Liver (tissue), 10 donors: ENCODE measurements at places on chromosomes 6 and 20. TPM values are rescaled to one million over a fixed set of nuclear protein-coding genes. Genes with fewer than 3 reads are reported as not detected.
A peak's percentile ranks its signal among the peaks of the same experiment; 100 is the strongest.

GRCh38 chr20:10922506-10922905, 248.7 kb upstream of the JAG1 start:
- no peak for DNase-seq

DNA sequence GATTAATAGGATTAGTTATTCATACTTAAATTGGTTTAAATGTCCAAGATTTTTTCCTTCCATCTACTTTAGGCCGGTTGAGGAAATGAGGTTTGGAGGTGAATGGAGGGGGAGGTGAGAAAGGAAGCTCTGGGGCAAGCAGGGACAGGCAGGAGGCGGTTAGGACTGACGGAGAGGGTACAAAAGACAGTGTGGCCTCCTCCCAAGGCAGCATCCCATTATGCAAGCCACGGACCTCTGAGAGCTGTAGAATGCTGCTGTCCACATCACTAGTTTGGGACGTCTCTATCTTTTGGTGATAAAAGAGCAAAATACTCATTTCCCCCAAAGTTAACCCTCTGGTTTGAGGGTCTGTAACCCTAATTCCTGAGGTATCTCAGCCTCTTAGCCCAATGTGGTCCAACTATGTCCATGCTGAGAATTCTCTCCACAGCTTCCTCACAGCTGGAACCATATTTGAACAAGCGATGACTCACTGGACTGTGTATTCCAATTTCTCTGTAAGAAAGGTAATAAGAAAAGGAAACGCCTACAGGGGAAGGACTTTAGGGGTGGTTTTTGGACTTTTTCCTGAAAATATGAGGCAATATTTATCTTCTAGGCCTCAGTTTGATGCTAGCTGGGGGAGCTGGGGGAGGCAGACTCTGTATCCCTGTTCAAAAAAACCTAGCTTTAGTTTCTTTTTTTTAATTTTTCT, 172.2 kb downstream of the TFAP2B start:
- no peak for DNase-seq

The GHRH gene
- not detected for total RNA-seq

- no peak for DNase-seq
Measured at GRCh38 chr6:14848019-14848418, 397.9 kb upstream of the JARID2 start.

DNA sequence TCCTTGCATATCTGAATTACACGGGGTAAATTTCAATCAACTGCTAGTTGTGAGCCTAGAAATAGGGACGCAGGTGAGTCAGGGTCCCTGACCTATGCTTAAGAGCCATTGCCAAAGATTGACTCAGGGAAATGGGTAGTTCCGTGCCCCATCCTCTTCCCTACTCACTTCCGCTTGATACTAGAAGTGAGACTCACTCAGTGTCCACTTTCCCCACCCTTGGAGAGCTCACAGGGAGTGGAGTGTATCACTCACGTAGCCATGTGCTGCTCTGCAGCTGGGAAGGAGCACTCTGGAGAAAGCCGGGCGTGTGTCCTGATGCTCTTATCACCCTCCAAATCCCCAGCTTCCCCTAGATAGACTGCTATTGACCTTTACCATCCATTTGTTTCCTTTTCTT, 543 bp upstream of the MUC22 start:
- DNase-seq, result no peak

- DNase-seq, result peak; percentile 54
Measured at GRCh38 chr6:138107752-138108592, 753 bp upstream of the PERP start.

- no peak for DNase-seq
Measured at GRCh38 chr20:51668515-51668914, 99.7 kb downstream of the ATP9A start.

DNA sequence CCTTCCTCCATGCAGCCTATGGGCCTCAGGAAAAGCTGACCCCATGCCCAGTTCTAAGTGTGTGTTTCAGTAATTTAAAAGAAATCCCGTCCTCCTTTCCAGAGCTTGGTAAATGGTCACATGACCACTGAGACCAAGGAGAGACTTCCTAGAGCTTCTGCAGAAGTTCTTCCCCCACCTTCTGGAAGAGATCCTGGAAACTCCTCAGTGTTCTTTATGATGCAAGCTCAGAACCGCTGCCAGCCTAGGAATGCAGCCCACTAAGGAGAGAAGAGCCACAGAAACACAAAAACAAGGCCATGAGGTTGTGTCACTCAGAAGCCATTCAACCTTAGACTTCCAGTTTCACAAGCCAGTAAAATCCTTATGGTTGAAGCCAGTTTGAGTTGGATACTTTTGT, 348.4 kb downstream of the TPBG start:
- no peak for DNase-seq

The HEBP2 gene
- total RNA-seq, result 5.6 TPM

DNA sequence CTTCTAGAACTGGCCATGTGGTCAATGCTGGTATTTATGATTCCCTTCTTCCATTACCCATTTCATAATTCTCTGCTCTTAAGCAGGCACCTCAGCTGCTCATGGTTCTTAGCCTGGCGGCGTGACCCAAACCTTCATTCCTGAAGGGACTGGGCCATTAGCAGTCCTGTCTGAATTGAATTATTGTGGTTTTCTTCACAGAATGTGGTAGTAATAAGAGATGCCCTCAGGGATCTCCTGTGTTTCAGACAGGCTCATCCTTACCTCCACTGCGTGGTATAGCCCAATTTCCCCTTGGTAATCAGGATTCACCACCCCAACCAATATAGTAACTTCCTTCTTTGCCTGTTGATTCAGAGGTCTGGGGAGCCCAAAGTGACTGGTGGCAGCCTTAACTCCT, 37.6 kb downstream of the PKIB start:
- DNase-seq, result no peak

- DNase-seq, result no peak
Measured at GRCh38 chr20:57526087-57526884, 1.3 kb upstream of the CTCFL start.

DNA sequence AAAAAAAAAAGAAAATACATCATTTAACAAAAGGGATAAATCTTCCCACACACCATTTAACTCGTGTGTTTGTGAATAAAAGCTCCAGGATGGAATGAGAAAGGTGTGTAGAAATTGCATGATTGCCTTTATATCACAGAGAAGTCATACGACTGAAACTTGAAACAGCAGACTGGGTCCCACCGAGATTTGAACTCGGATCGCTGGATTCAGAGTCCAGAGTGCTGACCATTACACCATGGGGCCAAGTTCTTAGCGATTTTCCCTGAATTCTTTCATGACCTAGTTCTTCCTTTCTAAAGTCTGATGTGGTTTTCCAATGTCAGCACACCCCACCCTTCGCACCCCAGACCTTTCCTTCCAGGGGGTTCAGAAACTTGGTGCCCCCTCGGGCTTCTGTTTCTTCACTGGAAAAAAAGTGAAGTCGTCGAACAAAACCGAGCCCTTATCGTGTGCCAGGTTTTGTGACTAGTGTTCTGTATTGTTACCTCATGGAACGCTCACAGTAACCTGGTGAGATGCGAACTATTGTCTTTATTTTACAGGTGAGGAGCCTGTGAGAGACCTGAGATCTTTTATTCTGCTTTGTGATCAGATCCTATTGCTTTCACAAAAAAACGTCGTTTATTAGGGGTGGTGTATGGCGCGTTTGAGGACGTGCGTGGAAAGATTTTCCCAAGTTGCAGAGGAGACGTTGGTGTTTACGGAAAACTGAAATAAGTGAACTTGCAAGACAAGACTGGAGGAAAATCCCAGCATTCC, 120.8 kb downstream of the OR2B2 start:
- DNase-seq, result no peak

The SLC17A4 gene
- total RNA-seq, result 27.3 TPM

GRCh38 chr20:61638802-61639585, 386.9 kb downstream of the CDH4 start:
- DNase-seq, result no peak

DNA sequence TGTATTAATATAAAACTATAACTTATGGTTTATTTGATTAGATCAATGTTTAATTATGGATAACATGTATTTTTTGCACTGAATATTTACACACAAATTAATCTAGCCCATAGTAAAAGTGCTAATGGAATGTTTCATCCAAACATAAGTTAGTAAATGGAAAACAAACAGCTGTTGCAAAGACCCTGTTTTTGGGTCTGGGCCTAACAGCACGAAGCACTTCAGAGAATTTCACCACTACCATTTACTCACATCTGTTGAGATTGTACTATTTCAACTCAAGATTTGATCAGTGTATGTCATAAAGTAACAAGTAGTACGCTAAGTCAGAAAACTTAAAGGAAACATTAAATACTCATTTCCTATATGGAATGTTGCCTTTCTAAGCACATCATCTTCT, 359.6 kb downstream of the LAMA2 start:
- DNase-seq, result no peak

The BANF2 gene
- total RNA-seq, result not detected

DNA sequence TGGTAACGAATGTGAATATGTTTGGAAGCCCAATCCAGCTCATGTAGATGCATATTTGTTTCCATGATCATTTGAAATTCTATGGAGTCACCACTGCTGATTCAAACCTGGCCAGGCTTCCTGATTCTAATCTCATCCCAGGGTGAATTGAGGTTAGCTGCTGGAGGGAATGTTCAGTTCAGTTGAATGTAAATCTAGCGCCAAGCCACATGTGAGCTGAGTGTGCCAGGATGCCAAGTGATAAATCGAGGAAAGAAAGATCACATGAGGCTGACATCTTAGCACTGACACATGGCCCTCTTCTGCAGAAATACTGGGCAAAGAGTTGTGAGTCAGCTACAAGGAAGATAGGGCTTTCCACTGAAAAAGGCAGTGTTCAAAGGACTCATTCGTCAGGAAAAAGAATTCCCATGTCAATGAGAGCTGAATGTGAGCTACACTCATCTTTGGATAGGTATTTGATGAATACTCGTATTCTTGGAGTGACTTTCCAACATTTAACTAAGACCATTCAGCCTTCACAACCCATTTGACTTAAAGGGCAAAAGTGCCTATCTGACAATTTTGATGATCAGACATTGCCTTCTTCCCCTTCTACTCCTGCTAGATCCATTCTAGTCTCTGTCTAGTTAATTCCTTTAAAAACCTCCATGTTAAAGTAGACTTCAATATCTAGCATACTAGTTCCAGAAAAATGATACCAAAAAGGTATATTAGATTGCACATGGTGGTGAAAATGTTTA, 172.1 kb downstream of the MTFR2 start:
- no peak for DNase-seq

The ANKRD66 gene
- not detected for total RNA-seq

GRCh38 chr6:158389193-158389919, 77.1 kb downstream of the TULP4 start:
- no peak for DNase-seq

The VSX1 gene
- total RNA-seq, result not detected

- DNase-seq, result no peak
Measured at GRCh38 chr20:13659288-13659687, 20.6 kb upstream of the TASP1 start.

The SLC17A1 gene
- 11.1 TPM for total RNA-seq

GRCh38 chr6:36491378-36491965, 48.7 kb downstream of the KCTD20 start:
- no peak for DNase-seq

- DNase-seq, result no peak
Measured at GRCh38 chr20:16245879-16246278, 327.4 kb downstream of the KIF16B start.

GRCh38 chr6:122405417-122405816, 6.0 kb downstream of the HSF2 start:
- DNase-seq, result no peak

DNA sequence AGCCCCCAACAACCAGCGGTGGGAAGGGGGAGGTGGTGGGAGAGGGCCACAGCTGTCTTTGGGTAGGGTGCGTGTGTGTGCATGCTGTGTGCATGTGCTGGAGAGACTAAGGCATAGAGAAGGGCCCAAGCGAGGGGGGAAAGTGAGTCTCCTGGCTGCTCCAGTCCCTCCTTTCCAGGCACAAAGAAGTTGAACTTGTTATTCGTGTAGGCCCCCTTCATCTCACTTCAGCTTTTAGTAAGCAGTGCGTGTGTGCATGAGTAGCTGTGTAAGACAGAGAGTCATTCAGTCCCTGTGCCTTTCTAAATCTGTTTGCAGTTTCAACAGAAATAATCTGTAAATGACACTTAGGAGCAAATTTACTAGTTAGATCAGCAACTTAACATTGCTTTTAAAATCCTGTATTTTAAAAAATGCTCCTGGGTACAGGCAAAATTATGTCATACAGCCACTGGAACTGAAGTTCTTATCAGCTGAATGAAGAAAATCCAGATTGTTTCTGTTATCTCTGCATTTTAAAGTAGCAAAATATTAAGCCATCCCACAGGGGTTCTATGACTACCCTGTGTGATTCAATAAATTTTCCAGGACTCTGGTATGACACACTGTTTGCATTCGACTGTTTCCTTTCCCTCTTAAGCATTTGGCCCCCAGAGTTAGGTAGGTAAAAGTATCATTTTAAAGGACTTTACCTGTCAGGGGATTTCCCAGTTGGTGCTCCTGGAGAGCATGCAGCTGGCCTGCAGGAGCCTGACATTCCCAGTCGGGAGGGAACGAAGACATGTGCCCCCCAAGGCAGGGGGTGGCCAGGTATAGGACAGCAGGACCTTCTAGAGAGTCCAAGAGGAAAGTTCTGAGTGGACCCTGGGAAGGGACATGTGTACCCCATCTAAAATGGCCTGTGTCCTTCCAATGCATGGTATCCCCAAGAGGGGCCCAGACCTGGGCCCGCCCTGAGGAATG, 39.0 kb downstream of the MTRES1 start:
- DNase-seq, result no peak

DNA sequence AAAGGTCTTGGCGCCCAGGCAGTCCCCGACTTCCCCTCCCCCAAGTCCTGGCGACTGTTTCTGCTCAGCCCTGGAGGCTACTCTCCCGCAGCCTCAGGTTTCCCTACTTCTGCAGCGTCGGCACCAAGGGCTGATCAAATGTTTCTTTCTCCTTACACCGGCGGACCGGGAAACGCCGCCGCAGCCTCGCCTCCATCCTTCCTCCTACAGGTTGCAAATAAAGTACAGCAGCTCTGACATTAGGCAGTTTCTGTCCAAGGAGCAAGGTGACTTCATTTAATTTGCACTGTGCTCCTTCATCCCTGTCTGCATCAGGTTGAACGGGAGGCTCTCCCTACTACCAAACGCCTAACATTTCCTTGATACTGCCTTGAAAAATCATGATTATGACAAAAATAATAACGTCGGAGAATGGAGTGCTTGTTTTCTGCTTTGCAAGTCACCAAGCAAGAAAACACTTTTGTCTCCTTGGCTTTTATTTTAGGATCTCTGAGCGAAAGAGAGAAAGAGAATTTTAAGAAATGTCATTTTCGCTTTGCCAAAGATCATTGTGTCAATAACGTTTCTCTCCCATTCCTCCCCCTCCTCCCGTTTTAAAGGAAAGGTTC, 1.0 kb downstream of the CLIC5 start:
- DNase-seq, result no peak

GRCh38 chr20:44070139-44070900, 116.7 kb downstream of the JPH2 start:
- peak; percentile 14 for DNase-seq

The ZNF831 gene
- total RNA-seq, result 0.09 TPM

- DNase-seq, result no peak
Measured at GRCh38 chr6:134247844-134248580, 69.9 kb downstream of the SGK1 start.

The SRSF3 gene
- total RNA-seq, result 101 TPM
